Suprapubic skin (tissue), 4 donors: ENCODE measurements at places on chromosomes 1 and 21. TPM values are rescaled to one million over a fixed set of nuclear protein-coding genes. Genes with fewer than 3 reads are reported as not detected.
A peak's percentile ranks its signal among the peaks of the same experiment; 100 is the strongest.

DNA sequence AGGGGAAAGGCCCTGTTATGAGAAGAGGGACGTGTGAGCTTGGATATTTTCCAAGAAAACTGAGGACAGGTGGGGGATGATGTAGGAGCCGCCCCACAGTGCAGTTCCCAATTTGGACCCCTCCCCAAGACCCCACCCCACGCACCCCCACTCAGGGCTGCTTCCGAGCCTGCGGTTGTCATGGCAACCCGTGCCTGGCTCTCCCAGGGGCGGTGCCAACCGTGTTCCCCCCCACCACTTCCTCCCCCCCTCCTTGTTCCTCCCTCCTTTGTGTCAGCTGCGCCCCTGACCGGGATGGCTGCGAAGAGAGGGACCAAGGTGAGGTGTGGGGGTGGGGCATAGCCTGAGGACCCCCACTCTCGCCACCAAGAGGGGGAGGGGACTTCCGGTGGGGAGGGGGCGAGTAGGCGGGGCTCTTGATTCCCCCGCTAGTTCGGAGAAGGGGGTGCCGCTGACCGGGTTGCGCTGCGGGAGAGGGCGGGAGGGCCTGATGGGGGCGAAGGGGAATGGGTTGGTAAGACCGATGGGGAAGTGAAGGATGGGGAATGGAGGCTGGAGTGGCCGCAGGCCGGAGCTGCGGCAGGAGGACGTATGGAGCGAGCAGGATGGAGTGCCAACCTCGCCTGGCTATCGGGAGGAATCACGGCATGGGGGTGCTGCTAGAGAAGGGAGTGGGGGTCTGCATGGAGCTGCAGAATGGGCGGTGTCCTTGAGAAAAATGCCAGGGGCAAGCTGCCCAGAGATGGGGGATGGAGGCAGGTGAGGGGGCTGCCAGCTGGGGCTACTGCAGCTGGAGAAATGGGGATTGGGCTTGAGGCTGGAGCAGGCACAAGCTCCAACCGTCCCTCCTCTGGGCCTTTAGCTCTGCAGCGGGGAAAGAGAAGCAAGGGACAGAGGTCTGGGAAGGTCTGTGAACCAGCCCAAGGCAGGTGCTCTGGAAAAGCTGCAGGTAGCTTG, 953 bp downstream of the TRIM46 start:
- peaks cover 41% of the 10 kb centered on the region for H3K4me1 ChIP-seq
- H3K27ac ChIP-seq = no peak overlapping the region
- DNase-seq = peak; percentile 74
- H3K27me3 ChIP-seq = peaks cover 15% of the 10 kb centered on the region

Gene SPRR1A
- not detected for total RNA-seq

DNA sequence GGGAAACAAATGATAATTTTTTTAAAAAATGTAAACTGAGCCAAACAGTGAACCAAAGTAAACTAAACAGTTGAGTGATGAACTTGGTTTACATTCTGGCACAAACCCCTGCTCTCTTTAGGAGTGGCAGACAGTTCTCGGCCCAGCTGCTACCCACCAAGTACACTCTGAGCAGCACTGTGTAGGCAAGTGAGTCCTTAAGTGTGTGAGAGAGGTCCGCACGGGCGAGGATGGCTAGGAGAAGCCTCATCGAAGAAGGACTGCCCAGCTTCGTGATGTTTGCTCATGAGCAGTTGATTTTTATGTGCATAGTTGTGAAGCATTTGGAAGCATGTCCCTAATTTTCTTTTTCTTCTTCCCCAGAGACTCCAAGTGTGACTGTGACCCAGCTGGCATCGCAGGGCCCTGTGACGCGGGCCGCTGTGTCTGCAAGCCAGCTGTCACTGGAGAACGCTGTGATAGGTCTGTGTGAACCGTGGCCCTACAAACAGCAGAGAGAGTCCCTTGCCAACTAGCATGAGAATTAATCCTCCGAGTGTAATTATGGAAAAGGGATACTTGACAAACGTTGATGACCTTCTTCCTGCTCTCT, 32.1 kb downstream of the LAMC2 start:
- H3K27me3 ChIP-seq = no peaks in the 10 kb centered on the region
- peak overlapping the region; percentile 64 for H3K27ac ChIP-seq
- peaks cover 18% of the 10 kb centered on the region for H3K4me1 ChIP-seq

GRCh38 chr1:41564741-41565475, 80.4 kb upstream of the EDN2 start:
- DNase-seq = peak; percentile 31
- H3K36me3 ChIP-seq = no peaks in the 10 kb centered on the region
- H3K27ac ChIP-seq = no peak overlapping the region

DNA sequence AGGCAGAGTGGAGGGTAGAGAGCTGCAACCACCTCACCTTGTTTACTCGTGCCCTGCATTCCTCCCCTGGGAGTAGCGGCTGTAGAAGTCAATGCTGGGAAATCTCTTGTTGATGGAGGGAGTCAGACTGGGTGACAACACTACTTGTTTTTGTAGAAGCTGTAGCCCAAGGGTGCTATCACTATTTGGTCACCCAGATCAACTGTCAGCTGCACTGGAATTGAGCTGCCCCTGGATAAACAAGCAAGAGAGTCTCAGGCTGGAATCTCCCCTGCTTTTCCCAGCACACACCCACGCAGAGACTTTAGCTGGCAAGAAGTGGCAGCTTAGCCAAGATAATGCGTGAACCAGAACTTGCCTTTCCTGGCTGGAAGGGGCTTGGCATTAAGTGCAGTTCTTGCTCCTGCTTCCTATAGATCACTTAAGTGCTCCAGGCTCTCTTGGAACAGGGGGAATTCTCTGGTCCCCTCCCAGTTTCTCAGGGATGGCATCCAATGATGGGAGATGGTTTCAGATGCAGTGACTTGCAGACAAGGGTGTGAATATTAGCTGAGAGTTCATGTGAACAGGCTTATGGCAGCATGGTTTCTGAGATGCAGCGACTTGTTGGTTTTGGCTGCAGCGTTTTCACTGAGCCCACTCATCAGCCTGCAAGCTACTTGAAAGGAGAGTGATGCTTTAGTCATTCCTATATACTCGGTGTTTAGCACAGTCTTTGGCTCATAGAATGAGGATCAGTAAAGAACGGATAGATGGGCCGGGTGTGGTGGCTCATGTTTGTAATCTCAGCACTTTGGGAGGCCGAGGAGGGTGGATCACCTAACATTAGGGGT, 16.8 kb downstream of the ATP2B4 start:
- H3K27me3 ChIP-seq = no peaks in the 10 kb centered on the region
- peak overlapping the region; percentile 81 for H3K27ac ChIP-seq
- no peak overlapping the region for H3K4me3 ChIP-seq
- no peaks in the 10 kb centered on the region for H3K36me3 ChIP-seq
- DNase-seq = no peak
- H3K4me1 ChIP-seq = peaks cover 55% of the 10 kb centered on the region

DNA sequence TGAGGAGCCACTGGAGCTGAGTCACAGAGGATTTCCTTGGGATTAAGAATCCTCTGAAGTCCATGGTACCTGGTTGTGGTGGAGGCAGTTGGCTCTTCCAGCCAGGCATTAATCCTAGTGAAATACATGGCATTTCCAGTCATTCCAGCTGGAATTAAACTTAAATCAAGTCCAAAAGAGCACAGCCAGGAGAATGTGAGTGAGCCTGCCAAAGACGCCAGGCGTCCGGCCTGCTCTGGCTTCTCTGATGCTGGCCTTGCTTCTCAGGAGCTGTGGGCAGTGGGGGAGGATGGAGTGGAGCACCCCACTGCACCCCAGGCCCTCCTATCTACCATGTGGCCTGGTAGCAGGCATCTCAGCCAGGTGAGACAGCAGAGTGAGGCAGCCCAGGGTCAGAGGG, 23.4 kb upstream of the TENT5C start:
- H3K27ac ChIP-seq = no peak overlapping the region
- H3K36me3 ChIP-seq = no peaks in the 10 kb centered on the region
- no peak overlapping the region for H3K4me3 ChIP-seq

DNA sequence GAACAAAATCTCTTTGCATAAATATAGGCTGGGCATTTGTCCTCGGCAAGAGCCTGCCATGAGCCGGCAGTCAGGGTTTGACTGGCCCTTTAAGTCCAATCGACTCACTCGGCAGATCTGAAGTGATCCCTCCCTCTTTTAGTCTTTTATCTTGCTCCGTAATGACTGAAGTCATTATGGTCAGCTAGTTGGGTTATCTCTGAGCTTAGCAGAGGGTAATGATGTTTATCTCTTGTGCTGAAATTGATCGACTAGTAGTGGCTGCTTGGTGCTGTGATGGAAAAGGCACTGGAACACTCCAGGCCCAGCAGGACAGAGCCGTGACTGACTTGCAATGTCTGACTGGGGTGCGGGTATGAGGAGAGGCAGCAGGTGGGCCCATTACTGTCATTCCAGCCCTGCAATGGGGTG, 468 bp upstream of the ABCA4 start:
- H3K27me3 ChIP-seq = no peaks in the 10 kb centered on the region
- peaks cover 5% of the 10 kb centered on the region for H3K4me1 ChIP-seq
- H3K36me3 ChIP-seq = no peaks in the 10 kb centered on the region
- no peak overlapping the region for H3K27ac ChIP-seq
- no peak for DNase-seq
- no peak overlapping the region for H3K4me3 ChIP-seq

DNA sequence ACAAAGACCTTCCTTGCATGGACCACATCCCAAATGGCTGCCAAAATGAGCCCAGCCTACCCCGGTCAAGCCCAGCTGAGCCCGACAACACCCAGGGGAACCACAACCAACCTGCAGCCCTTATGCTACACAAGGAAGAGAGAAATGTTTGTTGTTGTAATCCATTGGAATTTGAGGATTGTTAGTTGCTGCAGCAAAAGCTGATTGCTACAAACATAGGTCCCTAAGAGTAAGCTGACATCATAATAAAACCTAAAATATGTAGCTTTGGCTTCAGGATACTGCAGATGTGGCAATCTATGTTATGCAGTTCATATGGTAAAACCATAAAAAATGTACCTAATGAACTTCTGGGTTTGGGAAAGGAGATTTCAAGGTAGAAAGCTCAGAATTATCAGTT, 65.5 kb upstream of the DNAH14 start:
- DNase-seq = no peak
- H3K27ac ChIP-seq = no peak overlapping the region
- H3K27me3 ChIP-seq = no peaks in the 10 kb centered on the region
- H3K4me3 ChIP-seq = no peak overlapping the region

DNA sequence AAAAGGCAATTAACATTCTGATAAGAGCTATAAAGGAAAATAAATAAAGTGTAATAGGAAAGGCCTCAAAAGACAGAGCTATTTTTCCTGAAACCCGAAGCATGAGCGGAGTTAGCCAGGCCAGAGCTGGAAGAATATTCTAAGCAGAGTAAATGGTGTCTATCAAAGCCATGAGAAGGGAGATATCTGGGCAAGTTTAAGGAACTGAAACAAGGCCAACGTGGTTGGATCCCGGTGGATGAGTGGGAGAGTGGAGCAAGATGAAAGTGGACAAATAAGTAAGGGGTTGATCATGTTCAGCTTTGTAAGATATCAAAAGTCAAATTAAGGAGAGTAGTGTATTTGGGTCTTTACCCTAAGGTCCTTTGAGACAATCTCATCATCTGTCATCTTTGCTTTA, 234.0 kb downstream of the TM2D1 start:
- no peaks in the 10 kb centered on the region for H3K27me3 ChIP-seq
- H3K36me3 ChIP-seq = no peaks in the 10 kb centered on the region
- no peak overlapping the region for H3K27ac ChIP-seq
- DNase-seq = no peak

DNA sequence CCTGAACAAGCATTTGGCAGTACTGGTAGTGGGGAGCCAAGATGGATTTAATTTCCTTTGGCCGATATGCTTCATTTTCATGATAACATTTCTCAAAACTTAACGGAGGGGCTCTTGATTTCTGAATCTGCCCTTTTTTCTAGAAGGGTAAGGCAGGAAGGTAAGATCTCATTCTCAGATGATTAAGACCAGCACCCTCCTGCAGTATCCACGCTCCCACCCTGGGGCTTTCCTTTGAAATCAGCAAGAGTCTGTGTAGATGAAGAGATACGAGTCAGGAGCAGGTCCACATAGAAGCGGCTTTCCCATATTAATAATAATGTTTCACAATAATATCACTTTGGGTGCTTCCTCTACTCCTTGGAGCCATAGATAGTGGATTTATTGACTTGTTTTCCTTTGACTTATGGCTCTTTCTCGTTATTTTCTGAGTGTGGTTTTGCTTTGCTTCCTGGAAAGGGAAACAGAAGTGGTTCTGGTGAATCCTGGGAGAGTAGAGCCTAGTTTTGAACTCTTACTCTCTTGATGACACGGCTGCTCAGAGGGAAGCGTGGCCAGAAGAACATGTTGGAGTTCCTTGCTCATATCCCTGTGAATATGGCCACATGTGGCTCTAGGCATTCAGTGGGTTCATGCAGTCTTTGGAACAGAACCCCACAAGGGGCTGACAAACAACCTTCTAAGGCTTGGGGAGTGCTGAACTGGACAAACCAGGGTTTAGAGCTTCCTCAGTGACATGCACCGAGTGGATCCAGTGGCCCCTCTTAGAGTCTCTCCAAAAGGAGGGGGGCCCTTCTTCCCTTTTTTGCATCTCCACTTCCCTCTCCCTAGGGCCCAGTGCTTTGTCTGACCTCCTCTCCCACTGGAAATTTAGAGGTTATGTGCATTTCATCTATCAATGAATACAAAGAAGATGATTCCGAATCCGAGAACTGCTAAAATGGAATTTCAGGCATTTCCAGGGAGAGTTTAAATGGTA, 195.7 kb downstream of the DYRK1A start:
- no peaks in the 10 kb centered on the region for H3K36me3 ChIP-seq
- no peak overlapping the region for H3K4me3 ChIP-seq
- peaks cover 23% of the 10 kb centered on the region for H3K4me1 ChIP-seq
- H3K27me3 ChIP-seq = no peaks in the 10 kb centered on the region
- H3K27ac ChIP-seq = no peak overlapping the region

- H3K4me3 ChIP-seq = no peak overlapping the region
- no peaks in the 10 kb centered on the region for H3K4me1 ChIP-seq
- H3K36me3 ChIP-seq = no peaks in the 10 kb centered on the region
- no peaks in the 10 kb centered on the region for H3K27me3 ChIP-seq
- no peak overlapping the region for H3K27ac ChIP-seq
- DNase-seq = no peak
Observed at GRCh38 chr1:99608058-99608457, 37.9 kb upstream of the PALMD start.

Gene IFNLR1
- total RNA-seq = 12.3 TPM

- H3K27ac ChIP-seq = no peak overlapping the region
Observed at GRCh38 chr1:159081626-159082025, 5.1 kb upstream of the AIM2 start.
